ENCODE measurements at places on chromosomes 1 and 21. TPM values are rescaled to one million over a fixed set of nuclear protein-coding genes. Genes with fewer than 3 reads are reported as not detected.

IL19 gene
- not detected for total RNA-seq

OR6F1 gene
- total RNA-seq: not detected

IL22RA1 gene
- total RNA-seq: not detected

ST6GALNAC3 gene
- 0.85 TPM for total RNA-seq

CFAP74 gene
- not detected for total RNA-seq

PBX1 gene
- total RNA-seq: 11.3 TPM

KRTAP19-1 gene
- total RNA-seq: not detected
